ENCODE measurements at places on chromosomes 12 and 14.

DNA sequence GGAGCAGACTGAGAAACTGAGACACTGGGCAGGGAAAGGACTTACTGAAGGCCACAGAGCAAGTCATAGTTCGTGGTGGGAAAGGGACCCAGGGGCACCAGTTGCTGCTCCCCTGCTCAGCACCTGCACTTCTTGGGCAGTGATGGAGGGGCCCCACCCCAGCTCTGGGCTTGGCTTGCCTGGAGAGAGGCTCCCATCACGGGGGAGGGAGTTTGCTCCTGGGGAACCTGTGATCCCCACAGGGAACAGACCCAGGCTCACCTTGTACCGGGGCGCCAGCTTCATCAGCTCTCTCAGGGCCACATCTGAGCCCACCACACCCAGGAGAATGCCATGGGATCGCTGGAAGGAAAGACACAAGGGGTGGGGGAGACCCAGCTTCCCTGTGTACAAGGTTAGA, 39.8 kb downstream of the CACNA2D4 start:
- no peak for DNase-seq

GRCh38 chr14:31280132-31280870, 72.7 kb upstream of the HECTD1 start:
- DNase-seq, result no peak

GRCh38 chr12:79932357-79932756, 2.5 kb downstream of the PPP1R12A start:
- DNase-seq, result no peak

DNA sequence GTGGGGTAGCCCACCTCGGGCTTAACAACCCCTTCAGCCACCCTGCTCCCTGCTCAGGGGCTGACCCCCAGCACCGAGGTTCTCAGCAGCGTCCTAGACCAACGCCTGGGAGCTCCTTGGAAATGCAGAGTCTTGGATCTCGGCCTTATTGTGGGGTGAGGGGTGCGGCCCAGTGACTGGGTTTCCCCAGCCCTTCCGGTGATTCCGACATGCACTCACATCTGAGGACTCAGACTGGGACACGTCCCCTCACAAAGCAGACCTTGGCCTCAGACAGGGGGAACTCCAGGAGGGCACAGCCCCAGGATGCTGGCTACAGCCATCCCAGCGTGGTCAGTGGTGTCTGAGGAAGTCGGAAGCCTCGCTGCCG, 117.7 kb downstream of the RFLNA start:
- DNase-seq, result no peak

- DNase-seq, result no peak
Observed at GRCh38 chr12:125676366-125676765, 611.1 kb downstream of the AACS start.

DNA sequence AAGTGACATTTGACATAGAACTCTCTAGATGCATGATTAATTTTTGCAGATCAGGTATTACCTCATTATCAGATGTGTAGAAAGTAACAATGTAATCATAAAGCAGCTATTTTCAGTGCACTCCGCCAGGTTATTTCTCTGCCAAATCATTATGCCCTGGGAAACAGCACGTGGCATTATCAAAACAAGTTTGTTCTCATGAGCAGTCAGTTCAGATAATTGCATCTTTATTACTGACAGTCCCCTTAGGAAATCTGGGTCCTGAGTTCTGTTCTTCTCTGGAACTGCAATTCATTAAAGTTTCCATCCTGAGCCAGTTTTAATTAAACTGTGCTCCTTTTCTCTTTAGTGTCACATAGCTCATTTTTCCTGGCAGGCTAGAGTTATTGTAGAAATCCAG, 94.7 kb upstream of the KRR1 start:
- no peak for DNase-seq

GRCh38 chr14:85607651-85608081, 77.7 kb downstream of the FLRT2 start:
- no peak for DNase-seq

GRCh38 chr14:55075628-55076175, 24.3 kb downstream of the MAPK1IP1L start:
- DNase-seq, result no peak

DNA sequence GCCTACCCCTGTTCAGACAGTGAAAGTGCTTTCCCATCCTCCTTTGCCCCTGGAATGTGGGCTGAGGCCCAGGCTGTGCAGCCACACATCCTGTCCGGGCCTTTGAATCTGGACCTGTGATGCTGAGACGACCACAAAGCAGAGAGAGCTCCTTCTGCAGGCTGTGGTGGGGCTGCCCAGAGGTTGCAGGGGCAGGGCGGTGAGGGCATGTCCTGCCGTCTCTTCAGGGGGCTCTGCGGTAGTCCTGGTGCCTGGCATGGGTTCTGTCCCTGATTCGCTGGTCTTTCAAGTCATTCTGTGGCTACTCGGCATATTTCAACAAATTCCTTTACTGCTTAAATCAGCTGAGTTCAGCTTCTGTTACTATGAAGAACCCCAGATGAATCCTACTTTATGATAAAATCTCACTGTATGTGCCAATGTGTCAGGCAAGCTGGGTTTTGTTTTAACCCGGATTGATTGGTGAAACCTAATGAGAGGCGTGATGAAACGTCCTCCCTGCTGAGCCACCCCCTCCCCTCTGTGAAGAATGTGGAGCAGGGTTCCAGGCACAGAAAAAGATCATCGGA, 63.4 kb upstream of the DICER1 start:
- DNase-seq, result no peak

DNA sequence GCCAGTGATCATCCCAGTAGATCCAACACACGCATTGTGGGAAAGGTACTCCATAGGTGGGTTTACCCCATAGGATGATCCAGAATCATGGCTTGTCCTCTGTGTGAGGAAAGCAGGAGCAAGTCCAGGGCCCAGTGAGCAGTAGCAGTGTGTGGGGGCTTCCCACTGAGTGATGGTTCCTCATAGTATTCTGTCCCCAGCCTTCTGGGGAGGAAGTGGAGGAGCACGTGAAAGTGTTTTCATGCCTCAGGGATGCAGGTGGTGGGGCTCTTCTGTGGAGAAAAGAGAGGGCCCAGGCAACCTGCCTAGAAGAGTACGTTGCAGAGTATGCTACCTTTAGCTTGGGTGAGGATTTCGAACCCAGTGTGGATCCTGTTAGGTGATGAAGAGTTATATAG, 56.5 kb downstream of the SUSD6 start:
- no peak for DNase-seq

Data from activated CD4-positive, alpha-beta T cell treated with anti-CD3 and anti-CD28 coated beads for 24 hours (primary cell).